ENCODE measurements at places on chromosomes 1 and 21.

GRCh38 chr1:210920258-210920657 is 213.7 kb downstream of the KCNH1 start:
- DNase-seq: no peak

DNA sequence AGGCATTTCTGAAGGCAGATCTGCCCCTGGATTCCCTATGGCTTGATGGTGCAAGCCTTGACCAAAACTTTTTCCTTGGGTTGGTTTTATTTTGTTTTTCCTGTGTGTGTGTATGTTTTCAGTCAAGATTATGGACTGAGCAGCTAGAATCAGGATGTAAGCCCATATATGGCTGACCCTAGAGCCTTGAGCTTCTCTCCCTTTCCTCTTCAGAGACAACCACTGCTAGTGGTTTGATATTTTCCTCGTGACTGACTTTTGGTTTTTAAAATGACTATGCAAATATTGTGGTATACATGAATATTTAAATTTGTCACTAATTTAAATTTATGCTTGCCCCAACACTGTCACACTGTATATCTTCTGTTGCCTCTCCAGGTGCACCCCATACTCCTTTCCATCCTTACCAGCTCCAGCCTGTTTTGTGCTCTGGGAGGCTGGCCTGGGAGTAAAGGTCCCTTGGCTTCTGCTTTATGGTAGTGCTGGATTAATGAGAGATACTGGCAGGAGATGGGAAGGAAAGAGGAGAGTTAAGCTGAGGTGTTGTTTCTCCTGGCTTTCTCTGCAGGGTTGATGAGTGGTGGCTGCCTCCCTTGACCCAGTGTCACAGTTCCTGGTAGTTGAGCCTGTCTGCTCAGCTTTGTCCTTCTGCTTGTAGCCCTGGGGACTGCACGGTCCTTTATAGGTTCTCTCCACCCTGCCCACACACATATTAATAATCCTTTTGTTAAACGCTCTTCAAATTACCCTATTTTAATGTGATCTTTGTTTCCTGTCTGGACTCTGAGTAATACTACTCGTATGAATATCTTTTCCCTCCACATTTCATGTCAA is 44.4 kb downstream of the RWDD3 start:
- no peak for DNase-seq

DNA sequence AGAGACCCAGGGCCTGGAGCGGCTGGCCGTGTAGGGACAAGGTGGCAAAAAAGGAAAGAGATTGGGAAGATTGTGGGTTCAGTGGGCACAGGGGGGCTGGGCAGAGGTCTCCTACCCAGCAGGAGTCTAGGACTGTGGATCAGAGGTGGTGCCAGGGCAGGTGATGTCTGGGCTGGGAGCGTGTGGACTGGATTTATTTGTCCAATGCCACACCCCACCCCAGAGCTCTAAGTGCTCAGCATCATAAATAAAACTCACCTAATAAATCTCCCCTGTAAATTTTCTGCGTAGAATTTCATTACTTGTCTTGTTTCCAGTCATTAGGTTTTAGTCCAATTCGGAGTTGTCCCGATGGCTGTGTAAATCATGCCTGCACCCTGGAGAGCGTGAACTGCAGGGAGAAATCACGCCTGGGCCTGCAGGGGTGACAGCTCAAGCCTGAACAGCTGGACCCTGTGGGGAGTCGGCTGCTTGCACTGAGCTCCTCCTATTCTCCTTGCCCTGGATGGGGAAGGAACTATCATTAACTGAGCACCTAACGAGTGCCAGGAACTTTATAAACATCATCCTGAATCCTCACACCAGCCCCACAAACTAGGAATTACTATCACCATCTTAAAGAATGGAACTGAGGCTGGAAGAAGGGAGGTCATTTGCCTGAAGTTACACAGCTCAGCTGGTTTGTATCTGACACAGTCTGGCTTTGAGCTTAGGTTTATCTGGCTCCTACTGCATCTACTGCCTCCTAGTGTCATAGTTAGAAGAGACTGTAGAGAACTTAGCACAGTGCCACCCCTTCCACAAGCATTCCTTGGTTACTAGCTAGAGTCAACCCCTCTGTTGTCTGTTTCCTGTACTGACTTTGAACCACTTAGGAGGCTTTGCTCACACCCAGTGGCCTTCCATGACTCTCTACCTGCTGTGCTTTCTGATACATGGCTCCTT is 25.0 kb upstream of the POU3F1 start:
- DNase-seq: peak; percentile 26

DNA sequence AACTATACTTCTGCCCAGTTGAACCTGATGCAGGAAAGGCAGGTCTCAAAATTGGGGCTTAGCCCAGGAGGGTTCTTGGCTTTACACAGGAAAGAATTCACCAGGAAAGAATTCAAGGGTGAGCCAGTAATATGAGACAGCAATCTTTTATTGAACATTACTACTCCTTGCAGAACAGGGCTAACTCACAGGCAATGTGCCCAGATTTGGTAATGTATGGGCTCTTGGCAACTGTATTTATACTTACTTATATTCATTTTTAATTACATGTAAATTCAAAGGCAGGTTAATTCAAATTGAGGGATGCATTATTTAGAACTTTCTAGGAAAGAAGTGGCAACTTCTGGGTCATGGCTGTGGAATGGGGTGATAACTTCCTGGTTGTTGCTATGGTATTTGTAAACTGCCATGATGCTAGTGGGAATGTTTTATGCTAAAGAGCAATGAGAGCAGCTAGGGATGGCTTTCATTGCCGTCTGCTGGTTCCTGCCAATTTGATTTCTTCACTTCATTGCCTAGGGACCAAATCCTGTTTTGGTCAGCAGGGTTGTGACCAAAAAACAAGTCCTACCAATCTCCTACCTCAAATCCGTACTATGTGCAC is 107.5 kb downstream of the CHRM3 start:
- no peak for DNase-seq

DNA sequence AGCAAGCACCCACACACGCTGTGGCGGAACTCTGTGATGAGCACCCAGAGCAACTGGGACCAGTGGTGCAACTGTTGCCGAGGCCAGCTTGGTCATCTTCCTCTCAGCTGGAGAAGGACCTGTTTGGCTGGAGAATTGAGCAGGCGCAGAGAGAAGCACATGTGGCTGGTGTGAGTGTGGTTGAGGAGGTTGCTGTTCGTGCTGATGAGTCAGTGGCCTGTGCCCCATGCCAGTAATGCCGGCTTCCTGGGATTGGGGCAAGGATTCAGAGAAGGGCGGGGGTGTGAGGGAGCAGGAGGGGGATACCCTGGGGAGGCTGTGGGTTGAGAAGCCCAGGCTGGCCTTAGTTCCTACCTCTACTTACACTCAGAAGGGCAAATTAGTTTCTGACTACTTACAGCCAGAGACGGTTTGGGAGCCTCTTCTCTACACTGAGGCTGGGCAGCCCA is 57.5 kb upstream of the EPS8L3 start:
- peak; percentile 91 for DNase-seq

DNA sequence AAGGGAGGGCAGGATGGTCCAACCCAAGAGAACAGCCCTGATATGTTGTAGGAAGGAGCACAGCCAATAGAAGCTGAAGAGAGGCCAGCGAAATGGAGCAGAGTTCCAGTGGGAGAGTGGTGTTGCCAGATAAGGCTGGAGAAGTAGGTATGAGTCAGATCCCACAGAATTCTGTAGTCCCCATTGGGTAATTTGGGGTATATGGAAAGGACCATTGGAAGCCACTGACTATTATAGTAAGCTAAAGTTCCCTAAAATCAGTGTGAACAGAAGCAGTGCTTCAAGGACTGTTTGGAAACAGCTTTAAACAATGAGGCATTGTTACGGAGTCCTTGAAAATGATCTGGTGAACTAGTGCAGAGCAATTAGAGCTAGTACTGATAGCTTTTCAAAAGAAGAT is 63.0 kb downstream of the DISP1 start:
- no peak for DNase-seq

- no peak for DNase-seq
Measured at GRCh38 chr1:179058487-179059483, 23.1 kb upstream of the TOR3A start.

- peak; percentile 50 for DNase-seq
Measured at GRCh38 chr1:84939151-84939550, 46.1 kb upstream of the LPAR3 start.

- peak; percentile 70 for DNase-seq
Measured at GRCh38 chr21:17925000-17925610, 105.9 kb upstream of the C21orf91 start.

GRCh38 chr1:43705334-43705733 is 2.0 kb upstream of the ST3GAL3 start:
- no peak for DNase-seq

GRCh38 chr21:38392661-38393060 is 105.6 kb downstream of the ERG start:
- no peak for DNase-seq

DNA sequence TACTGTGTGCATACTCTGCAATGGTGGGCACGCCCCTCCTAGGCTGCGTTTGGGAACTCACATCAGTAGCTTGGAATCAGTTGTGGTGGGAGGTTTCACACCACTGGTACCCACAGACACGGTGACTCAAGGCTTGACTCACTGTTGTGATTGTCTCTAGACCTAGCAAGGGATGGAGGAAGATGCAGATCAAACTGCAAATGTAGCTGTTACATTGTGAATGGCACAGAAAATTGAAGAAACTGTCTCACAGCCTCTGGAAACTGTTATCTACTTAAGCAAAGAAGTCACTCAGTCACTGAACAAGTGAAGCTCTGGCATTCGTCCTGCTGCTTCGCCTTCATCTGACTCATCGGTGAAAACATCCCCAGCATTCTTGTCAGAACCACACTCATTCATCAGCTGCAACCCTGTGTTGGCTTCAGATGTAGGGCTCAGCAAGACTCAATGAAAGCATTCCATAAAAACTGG is 59.5 kb downstream of the POFUT2 start:
- DNase-seq: peak; percentile 97

DNA sequence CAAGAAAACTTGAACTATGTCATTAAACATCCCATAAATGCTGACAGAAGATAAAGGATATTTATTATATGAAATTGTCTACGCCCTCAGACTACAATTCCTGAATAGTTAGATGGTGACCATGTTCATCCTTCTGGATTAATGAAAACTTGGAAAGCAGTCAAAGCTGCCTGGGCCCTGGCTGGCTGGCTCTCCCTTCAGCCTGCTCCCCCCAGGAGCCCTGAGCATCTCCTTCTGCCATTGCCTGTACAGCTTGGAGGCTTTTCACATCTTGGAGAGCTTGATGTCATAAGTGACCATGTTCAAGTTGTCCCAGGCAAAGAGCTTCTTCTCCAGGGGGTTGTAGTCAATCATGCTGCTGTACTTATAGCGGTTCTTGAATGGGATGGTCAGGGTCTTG is 13.6 kb downstream of the MYOCOS start:
- no peak for DNase-seq

- peak; percentile 55 for DNase-seq
Measured at GRCh38 chr1:224502459-224503160, 68.0 kb upstream of the WDR26 start.

DNA sequence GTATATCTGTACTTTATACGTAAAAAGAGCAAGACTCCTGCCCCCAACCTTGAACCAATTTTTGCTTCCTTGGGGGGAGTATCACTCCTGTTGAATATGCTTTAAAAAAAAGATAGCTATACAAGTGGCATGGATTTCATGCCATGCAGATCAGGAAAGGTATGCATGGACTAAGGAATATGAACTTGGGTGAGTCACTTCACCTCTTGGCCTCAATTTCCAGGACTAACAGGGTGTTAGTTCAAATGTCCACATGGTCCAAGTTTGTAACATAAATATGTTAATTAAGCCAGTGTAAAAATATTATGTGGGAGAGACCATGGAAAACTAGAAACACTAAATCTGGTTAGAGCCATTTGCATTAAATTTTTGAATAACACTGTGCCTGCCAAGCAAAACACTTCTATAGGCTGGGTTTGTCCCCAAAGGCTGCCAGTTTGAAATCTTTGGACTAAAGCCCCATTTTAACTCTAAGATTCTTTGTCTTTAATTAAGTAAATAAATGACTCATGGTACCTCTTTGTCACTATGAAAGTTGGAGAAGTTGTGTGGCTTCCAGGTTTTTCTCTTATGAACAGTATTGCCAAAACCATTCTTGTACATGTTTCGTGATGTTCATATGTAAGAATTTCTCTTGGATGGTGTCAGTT is 33.1 kb downstream of the FAM177B start:
- peak; percentile 60 for DNase-seq

GRCh38 chr1:228105270-228105995 is 2.3 kb upstream of the C1orf35 start:
- DNase-seq: no peak

DNA sequence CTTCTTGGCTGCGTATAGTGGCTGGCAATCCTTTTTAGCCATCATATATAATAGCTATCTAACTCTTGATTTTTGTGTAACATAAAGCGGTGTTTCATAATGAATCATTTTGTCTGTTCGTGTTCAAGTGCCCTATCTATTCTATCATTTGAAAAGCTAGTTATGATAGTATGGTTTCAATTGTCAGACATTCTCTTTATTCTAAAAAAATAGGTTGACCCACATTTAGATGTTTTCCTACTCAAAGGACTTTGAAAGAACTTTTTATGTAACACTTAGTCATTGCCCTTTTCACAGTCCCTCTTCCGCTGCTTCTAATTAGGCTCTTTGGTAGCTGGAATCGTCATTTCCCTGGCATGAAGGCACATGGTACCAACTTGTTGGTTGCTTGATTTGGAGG is 272.2 kb upstream of the B3GALT2 start:
- peak; percentile 13 for DNase-seq
